ENCODE measurements at places on chromosomes 6 and 20.

DNA sequence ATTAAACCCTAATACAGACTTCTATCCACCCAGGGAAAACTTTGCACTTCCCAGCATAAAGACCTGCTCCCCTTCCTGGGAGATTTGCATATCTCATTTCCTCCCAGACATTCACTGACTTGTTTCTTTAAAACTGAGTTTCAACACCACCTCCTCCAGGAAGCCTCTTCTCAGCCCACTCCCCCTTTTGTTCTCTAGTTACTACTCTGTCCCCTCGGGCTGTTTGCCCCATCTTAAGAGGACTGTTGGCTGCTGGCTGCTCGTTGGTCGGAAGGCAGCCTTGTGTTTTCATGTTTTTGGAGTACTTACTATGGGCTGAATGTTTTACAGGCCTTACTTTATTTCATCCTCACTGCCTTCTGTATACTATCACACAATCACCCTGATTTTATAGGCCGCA is 6.6 kb downstream of the ARHGAP40 start:
- DNase-seq: peak; percentile 70

GRCh38 chr20:23654000-23654399 is 16.2 kb upstream of the CST3 start:
- no peak for DNase-seq

DNA sequence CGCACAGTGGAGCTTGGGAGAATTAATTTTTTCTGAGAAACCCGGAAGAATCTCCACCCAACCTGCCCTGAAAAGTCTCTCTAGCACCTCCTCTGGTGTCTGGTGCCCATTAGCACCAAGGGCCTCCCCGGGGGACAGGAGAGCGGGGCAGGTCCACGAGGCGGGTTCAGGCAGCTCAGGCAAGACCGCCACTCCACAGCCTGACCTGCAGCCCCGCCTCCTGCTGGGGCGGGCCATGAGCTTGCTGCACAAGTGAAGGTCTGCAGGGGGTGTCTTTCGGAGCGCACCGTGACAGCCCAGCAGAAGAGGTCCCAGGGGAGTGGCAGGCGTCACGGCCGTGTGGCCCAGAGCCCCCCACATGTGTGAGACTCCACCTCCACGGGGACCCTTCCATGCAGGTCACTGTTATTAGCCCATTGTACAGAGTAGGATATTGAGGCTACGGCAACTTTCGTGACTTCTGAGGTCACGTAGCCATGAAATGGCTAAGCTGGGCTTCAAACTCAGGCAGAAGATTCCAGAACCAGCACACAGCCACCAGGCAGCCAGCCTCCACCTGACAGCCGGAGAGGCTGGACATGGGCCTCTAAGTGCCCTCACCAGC is 63.9 kb upstream of the SLCO4A1 start:
- DNase-seq: no peak

DNA sequence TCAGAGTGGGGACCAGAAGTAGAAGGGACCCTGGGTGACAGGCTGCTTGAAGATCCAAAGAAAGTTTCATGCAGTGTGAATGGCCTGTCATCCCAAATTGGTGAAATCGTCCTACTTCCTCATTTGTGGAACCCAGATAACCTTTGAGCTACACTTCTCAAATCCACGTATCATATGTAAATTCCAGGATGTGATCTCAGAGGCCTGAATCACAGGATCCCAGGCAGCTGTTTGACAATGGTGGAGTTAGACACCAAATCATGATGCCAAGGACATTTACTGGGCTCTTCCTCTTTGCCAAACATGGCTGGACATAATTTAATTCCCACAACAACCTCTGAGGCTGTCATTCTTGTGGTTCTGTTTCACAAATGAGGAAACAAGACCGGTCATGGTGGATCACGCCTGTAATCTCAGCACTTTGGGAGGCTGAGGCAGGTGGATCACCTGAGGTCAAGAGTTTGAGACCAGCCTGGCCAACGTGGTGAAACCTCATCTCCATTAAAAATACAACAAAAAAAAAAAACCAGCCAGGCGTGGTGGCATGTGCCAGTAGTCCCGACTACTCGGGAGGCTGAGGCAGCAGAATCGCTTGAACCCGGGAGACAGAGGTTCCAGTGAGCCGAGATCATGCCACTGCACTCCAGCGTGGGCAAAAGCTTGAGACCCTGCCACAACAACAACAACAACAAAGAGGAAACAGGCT is 39.9 kb upstream of the TTPAL start:
- DNase-seq: no peak

GRCh38 chr20:21101453-21101931 is 4.7 kb downstream of the LINC00237 start:
- peak; percentile 77 for DNase-seq

GRCh38 chr20:49037962-49038387 is 8.1 kb upstream of the CSE1L start:
- no peak for DNase-seq

GRCh38 chr20:7399575-7399974 is 540.7 kb downstream of the HAO1 start:
- DNase-seq: no peak

DNA sequence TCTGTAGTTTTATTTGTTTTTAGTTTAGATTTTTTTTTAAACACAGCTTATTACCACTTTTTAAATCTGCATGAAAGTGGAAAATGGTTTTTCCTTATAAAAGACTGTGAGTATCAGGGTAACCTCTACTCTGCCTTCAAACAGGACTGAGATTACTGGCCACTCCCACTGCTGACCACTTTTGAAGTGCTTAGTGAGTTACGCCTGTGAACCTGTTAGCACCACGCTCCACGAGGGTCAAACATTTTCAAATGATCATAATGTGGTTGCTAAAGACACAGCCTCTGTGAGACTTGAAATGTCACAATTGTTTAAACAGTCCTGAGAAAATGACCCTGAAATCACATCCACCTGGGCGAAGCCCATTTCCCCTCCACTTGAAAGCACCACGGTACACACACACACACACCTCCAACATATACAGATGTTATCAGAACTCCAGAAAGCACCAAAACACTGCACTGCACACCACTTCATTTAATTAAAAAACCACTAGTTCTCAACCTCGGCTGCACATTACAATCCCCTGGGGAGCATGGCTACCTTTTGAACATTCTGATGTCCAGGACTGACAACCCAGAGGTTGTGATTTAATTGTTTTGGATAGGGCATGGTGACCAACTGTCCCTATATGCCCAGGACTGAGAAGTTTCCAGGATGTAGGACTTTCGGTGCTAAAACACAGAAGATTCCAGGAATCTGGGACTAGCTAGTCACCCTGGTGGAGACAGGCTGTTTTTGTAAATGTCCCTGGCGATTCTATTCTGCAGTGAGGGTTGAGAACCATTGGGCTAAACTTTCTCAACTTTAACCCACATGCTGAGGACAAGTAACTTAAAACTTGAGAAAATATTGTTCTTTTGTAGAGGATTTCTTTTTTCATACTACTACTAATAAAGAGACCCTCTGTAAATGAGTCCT is 176.4 kb upstream of the MYLIP start:
- no peak for DNase-seq

GRCh38 chr6:159389695-159390094 is 220.5 kb downstream of the FNDC1 start:
- DNase-seq: no peak

- no peak for DNase-seq
Measured at GRCh38 chr6:103177791-103178190, 1681.9 kb downstream of the HACE1 start.

DNA sequence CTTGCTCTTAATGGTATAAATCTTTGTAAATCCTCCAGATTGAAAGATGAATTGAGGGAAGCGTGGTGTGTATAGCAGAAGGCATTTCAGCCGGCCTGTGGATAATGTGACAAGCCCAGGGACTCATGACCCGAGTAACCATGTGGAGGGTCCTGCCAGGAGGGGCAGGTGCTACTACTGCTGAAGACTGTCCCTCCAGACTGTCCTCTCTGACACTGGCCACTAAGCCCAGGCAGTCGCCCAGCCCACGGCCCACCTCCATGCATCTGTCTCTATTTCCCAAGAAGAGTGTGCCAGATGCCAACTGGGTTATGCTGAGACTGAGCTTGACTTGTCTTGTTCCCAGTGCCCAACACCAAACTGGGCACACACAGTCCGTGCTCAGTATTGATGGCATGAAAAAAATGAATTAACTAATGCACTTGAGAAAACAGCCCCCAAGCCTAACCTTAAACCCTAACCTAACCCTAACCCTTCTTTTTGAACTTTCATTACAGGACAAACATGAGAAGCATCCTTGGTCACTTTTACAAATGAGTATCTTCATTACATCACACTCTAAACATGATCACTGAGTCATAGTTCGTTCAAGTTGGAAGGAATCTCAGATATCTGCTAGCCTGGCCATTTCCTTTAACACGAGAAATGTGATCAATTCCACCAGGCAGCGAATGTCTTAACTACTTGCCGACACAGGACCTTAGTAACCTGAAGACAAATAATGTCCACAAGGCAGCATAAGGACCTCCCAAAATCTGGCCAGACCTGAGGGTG is 182.2 kb upstream of the RREB1 start:
- DNase-seq: peak; percentile 49

- no peak for DNase-seq
Measured at GRCh38 chr6:125149256-125150144, 4.1 kb upstream of the TPD52L1 start.

- DNase-seq: no peak
Measured at GRCh38 chr6:21560249-21560648, 33.3 kb upstream of the SOX4 start.

- peak; percentile 79 for DNase-seq
Measured at GRCh38 chr20:10922941-10923340, 249.1 kb upstream of the JAG1 start.

DNA sequence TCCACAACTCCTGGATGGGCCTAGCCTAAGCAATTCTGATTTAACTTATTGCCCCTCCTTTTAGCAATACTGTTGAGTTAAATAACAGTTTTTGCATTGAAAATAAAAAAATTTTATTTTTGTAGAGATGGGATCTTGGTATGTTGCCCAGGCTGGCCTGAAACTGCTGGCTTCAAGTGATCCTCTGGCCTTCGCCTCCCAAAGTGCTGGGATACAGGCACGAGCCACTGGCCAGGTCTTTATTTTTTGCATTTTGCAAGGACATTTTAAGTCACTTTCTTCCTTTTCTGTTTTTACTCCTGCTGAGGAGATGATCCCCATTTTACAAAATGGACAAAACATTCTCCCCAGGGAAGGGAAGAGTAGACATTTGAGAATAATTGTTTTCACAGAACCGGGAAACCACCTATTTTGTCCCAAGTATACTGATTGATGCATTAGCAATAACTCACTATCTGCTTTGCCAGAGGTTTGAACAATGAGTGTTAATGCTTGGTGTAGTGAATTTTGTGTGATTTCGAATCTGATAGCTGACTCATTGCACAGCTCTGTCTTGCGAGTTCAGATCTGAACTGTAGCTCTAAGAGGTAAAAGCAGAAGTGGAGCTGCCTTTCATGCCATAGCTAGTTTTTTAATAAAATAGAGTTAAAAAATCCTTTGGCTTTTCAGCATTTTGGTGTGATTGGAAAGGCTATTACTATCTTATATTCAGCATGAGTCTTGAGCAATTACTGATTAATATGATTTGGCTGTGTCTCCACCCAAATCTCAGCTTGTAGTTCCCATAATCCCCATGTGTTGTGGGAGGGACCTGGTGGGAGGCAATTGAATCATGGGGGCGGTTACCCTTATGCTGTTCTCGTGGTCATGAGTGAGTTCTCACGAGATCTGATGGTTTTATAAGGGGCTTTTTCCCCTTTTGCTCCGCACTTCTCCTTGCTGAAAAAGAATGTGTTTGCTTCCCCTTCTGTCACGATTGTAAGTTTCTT is 20.9 kb downstream of the IGF2R start:
- DNase-seq: no peak

GRCh38 chr20:62823688-62824475 is 7.0 kb downstream of the COL9A3 start:
- peak; percentile 81 for DNase-seq

Data from islet precursor cell (in vitro differentiated cells).